ENCODE measurements at places on chromosomes 2 and 18.

GRCh38 chr18:40473221-40474029 is 1481.6 kb upstream of the PIK3C3 start:
- no peak for DNase-seq

DNA sequence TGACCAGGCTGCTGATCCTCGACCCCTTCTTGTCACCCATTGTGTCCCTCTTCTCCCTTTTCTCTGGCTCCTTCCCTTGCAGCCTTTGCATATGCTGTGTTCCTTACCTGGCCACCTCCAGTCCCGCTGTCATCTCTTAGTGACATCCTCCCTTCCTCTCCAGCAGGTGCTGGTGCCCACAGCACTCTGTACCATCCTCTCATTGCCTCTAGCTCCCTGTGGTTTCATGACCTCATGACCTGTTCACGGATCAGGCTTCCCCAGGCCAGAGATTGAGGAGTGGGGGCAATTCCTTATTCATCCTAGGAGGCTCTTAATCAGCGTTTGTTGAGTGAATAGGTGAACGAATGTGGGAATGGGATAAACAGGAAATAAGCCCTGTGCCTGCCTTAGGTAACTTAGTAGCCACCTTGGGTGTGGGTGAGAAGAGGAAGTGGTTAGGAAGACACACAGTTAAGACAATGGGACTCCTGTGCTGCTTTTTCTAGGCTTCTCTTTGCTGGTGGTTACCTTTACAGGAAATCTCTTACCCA is 35.5 kb downstream of the ITGA6 start:
- no peak for DNase-seq

DNA sequence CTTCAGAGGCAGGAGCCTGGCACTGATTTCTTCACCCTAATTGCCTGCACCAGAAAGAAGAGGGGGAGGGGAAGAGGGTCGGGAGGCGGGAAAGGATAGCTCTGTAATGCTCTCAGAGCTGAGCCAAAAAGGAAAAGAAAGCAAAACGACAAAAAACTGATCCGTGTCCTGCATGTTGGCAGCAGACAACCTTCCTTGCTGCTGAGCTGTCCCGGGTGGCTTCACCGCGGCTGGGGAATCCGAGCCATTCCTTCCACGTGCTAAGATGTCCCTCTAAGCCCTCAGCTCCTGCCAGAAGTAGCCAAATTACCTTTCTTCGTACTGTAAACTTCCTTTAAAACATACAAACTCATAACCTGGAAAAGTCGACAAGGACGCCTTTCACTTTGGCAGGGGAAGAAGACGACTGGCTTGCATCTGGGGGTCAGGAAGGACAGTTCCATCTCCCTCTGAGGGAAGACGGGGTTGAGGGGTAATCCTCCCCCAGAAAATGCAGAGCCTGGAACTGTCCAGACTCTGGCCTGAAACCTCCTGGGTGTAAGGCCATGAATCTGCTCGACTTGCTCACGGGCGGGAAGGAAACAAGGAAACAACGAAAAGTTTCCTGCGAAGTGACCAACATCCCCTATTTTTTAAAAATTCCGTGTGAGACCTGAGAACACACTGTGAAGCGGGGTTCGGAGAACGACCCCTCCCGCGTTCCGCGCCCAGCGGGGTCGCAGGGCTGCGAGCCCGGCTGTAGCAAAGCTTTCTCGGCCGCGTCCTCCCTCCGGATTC is 7.7 kb downstream of the OTX1 start:
- DNase-seq, result no peak

DNA sequence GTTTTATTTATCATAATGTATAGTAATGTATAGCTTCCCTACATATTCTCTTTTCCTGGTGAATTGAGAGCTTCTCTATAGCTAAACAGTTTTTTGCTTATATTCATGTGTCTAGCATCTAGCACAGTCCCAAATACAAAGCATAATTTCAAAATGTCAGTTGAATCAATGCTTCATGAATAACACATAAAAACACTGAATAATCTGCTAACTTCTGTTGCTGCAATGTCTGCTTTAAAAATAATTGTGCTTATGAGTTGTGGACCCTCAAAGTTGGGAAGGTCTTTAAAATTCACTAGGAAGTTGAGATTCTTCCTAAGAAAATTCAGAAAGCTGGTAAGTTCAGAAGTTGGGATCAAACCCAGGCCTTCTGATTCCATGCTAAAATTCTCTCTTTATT is 600.9 kb upstream of the FAM98A start:
- DNase-seq, result no peak

GRCh38 chr2:169859423-169859822 is 32.2 kb downstream of the UBR3 start:
- no peak for DNase-seq

GRCh38 chr2:70851704-70852103 is 16.1 kb upstream of the CD207 start:
- DNase-seq, result no peak

GRCh38 chr18:62663731-62664336 is 51.5 kb upstream of the PHLPP1 start:
- no peak for DNase-seq

GRCh38 chr2:69798290-69798908 is 31.1 kb upstream of the GMCL1 start:
- DNase-seq, result no peak

GRCh38 chr2:159795841-159796690 is 1.9 kb downstream of the CD302 start:
- no peak for DNase-seq
